ENCODE measurements at places on chromosomes 16 and 17. TPM values are rescaled to one million over a fixed set of nuclear protein-coding genes. Genes with fewer than 3 reads are reported as not detected.

DNA sequence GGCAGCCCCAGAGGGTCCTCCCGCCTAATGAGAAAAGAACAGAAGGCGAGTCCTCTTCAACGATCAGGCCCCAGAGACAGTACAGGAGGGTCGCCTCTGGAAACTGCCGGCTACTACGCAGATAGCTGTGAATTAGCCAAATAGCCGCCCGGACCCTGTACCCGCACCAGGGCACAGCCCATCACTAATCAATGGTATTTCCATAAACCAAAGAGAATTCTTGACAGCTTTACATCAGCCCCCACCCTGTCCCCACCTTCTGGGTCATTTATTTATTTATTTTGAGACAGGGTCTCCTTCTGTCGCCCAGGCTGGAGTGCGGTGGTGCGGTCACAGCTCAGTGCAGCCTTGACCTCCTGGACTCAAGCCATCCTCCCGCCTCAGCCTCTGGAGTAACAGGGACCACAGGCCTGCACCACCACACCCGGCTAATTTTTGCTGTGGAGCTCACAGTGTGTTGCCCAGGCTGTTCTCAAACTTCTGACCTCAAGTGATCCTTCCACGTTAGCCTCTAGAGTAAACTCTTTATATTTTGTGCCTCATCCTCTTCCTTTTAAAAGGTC is 805 bp upstream of the CLCN7 start:
- DNase-seq: no peak

DNA sequence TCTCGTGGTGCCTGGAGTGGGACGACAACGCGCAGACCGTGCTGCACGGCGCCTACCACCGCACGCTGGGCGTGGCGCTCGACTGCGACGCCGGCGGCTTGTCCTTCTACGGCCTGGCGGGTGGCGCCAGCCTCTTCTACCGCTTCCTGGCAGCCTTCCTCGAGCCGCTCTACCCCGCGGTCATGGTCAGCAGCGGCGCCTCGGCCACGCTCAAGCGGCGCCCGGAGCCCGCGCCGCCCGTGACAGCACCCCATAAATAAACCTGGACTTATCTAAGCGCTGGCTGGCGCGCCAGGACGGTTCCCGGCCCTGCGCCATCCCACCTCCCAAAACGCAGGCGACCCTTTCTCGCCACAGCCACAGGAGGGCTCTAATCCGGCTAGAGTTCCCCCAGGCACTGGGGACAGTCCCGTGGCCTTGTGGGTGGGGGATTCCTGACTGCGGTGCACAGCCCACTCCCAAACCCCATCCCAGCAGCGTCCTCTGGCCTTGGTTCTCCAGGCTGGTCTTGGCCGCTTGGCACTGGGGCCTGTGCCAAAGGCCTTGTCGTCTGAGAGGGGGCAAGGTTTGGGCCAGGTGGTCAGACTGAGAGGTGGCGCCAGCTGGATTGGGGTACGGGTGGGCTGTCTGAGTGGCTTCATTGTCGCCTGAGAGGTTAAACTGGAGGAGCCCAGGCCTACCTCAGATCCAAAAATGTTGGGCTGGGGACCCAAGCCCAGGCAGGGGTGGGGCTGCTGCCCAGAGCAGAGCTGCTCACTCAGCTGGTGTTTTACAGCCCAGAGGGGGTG is 10.1 kb upstream of the SLC16A5 start:
- peak; percentile 60 for DNase-seq

TRIM72 gene
- total RNA-seq: 55.5 TPM

GRCh38 chr16:57629516-57630406 is 1.3 kb downstream of the ADGRG1 start:
- no peak for DNase-seq

AP1G1 gene
- 33.7 TPM for total RNA-seq

DNA sequence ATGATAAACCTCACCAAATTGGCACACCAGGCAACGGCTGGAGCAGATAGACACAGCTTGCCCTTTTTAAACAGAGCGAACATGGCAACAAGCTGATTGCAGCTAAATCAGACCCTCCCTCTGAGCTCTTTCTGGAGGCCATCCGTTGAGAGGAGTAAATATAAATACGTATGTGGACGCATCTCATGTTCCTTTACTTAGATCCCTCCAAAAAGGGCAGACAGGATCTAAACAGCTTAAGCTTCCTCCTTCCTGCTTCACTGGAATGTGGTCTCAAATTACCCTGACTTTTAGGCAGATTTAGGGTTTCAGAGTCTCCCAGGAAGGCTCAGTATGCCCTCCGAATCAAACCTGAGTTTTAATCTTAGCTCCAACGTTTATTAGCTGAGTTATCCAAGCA is 204.7 kb upstream of the GOT2 start:
- DNase-seq: no peak

LITAFD gene
- total RNA-seq: not detected

DNA sequence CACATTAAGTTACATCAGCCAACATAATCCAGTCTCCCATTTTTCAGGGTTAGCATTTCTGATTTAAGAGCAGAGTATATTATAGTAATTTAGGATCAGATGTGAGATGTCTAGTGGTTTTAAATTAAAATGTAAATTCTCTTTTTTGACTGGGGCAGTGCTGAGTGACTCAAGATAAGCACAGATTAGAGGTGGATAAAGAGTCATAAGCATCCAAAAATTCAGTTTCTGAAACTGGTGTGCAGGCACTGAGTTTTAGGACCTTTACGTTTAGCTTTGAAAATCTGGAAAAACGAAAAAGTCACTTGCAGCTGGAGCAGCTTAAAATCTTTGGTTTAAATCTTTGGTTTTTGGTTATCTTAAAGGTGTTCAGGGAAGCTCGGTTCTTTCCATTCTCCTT is 190.7 kb downstream of the FTO start:
- DNase-seq: no peak

- peak; percentile 66 for DNase-seq
These were observed 73.1 kb downstream of the CDH13 start for GRCh38 chr16:82699711-82700495.

DNA sequence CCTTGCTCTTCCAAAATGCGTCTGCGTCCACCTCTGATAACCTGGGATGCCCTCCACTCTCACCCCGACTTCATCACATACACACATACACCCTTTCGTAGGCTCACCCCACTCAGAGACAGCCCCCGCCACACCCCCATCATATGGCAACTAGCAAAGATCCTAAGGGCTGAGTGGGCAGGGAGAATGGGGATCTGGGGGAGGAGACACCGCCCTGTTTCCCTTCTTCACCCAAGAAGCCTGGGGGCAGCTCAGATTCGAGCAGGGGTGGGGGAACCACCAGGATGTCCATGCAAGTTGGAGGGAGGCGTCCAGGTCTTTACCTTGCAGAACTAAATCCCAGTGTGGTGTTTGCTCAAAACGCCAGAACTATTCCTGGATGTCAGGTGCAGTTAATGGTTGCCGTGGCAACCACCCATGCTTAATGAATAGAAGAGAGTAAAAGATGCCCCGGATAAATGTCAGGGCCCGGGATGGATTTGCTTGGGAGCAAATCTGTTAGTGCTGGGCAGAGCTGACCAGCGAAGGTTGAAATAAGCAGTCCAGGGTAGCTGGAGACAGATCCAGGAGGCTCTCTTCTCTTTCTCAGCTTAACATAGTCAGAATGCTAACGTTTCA is 72.8 kb downstream of the CACNG3 start:
- DNase-seq: no peak

KRTAP4-9 gene
- total RNA-seq: not detected

- DNase-seq: no peak
These were observed 233.7 kb downstream of the ZFHX3 start for GRCh38 chr16:72814226-72814625.

CHST4 gene
- total RNA-seq: 0.04 TPM

DNA sequence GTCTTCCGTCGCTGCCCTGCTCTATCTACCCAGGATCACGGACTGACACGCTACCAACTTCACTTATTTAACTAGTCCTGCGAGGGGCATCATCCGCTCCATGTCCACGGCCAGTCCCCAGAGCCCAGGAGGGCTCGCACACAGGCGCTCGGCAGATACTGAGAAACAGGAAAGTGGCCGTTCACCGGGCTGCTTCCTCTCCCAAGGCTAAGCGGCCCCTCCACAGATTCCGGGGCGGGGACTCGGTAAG is 388 bp downstream of the OXLD1 start:
- no peak for DNase-seq

GRCh38 chr16:75376475-75377161 is 56.7 kb downstream of the CFDP1 start:
- no peak for DNase-seq

ZNF205 gene
- total RNA-seq: 14.1 TPM

- DNase-seq: no peak
These were observed 594 bp downstream of the RCVRN start for GRCh38 chr17:9904277-9905077.

DNA sequence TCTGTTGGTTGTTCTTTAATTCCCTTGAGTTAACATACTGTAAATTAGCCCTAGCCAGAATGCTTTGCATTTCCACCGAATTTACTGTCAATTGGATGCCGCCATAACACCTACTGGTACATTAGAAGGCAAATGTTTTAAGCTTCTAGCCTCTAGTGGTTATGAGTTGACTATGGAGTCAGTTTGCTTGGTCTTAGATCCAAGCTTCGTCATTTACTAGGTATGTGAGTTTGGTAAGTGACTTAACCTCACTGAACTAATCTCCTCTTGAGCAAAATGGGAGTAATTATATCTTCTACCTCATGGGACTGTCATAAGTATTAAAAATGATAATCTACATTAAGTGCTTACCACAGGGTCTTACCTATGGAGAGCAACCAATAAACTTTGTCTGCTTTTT is 20.4 kb upstream of the CDH11 start:
- DNase-seq: no peak

DNA sequence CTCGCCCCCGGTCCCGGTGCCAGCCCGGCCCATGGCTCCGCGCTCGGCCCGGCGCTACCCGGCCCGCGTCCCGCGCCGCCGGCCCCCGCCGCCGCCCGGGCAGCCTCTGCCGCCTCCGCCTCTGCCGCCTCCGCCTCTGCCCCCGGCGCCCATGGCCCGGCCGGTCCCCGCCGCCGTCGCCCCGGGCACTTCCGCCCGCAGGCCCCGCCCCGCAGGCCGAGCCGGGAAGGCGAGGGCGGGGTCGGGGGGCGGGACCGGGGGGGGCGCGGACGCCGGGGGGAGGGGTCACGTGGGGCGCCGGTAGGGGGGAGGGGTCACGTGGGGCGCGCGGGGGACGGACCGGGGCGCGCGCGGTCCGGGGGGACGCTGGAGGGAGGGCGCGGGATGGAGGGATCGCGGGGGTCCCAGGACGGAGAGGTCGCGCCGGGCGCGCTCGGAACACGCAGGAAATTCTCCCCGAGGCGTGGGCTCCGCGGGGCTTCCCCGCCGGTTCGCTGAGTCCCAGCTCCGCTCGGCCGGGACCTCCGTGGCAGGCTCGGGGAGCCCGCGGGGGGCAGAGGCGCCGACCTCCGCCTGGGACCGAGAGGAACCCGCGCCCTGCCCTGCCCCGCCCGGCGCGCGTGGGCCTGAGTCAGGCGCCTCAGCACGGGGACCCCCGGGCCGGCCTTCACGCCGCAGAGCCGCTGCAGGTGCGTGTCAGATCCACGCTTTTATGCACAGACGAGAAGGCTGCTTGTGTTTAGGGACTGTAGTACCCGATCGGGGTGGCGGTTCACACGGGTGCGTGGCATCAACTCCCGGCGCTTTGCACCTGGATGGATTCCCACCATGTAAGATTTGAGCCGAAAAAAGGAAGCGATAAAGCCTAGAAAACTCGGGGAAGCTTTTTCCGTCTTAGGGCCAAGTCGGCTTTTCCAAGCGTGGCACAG is at the start of gene PGAP6:
TSS of gene PGAP6 (minus strand) at position 190 of the 929 bp plus-strand sequence. CDS start at position 33, 157 bp downstream.
- peak; percentile 79 for DNase-seq

FBXO39 gene
- 0.18 TPM for total RNA-seq

All from muscle of leg (tissue), 16 donors.